CD14-positive monocyte (primary cell): ENCODE measurements at places on chromosomes 16 and 17. TPM values are rescaled to one million over a fixed set of nuclear protein-coding genes. Genes with fewer than 3 reads are reported as not detected.

KRT16 gene
- polyA plus RNA-seq: not detected

PRAC2 gene
- not detected in 2 replicates for polyA plus RNA-seq

LPCAT2 gene
- 49.7 TPM for polyA plus RNA-seq

DNA sequence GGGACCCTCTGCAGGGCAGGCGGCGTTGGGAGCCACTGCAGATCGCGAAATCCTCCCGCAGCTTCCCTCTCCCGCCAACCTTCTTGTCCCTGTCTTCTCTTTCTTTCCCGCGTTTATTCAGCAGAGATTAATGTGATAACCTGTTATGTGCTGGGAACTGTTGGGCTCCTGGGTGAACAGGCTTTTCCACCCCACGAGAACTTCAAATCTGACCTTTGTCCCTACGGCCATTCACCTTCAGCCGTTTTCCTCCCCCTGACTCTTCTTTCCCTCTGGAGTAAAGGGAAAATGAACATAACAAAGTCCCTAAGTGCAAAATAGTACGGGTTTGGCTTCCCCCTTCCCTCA, 15.2 kb upstream of the KPNA2 start:
- no peak for DNase-seq

DNA sequence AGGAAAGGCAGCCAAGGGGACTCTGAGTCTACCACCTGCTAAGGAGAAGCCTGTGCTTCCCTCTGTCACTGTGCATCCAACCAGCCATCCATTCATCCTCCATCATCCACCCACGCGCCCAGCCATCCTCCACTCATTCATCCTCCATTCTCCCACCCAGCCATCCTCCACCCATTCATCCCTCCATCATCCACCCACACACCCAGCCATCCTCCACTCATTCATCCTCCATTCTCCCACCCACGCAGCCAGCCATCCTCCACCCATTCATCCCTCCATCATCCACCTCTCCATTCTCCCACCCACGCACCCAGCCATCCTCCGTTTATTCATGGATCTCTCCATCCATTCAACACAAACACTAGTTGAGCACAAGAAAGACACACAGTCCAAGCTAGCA, 74.1 kb downstream of the COG7 start:
- DNase-seq: no peak

GRCh38 chr17:79652999-79653643, 42.3 kb upstream of the RBFOX3 start:
- DNase-seq: no peak

GRCh38 chr16:85395207-85395912, 217.8 kb upstream of the GSE1 start:
- DNase-seq: no peak

GRCh38 chr17:55717898-55718735, 4.5 kb downstream of the TMEM100 start:
- DNase-seq: peak; percentile 67

DNA sequence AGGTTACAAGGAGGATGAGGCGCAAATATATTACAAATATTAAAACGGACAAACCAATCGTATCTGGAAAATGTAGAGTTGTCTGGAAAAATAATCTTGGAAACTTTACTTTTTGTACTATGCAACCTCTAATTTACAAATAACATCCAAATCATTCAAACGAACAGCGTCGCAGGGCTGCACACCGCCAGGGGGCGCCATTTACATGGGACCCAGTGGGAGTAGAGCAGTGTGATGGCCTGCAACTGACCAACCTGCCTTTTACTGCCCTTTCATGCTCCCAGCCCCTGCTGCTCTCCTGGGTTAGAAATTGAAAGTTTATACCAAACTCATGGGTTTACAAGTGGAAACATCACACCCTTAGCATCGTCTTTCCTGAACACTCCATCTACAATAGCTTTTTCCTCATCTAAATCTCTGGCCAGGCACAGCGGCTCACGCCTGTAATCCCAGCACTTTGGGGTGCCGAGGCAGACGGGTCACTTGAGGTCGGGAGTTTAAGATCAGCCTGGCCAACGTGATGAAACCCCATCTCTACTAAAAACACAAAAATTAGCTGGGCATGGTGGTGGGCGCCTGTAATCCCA, 10.0 kb downstream of the PITPNC1 start:
- peak; percentile 62 for DNase-seq

ACSM5 gene
- polyA plus RNA-seq: 0.24 TPM
